T-helper 17 cell (primary cell): ENCODE measurements at places on chromosomes 3 and 15.

- no peak for DNase-seq
These were observed 24.2 kb upstream of the SLC4A7 start for GRCh38 chr3:27508424-27508823.

- DNase-seq: no peak
These were observed 35.3 kb upstream of the BBX start for GRCh38 chr3:107487490-107487889.

DNA sequence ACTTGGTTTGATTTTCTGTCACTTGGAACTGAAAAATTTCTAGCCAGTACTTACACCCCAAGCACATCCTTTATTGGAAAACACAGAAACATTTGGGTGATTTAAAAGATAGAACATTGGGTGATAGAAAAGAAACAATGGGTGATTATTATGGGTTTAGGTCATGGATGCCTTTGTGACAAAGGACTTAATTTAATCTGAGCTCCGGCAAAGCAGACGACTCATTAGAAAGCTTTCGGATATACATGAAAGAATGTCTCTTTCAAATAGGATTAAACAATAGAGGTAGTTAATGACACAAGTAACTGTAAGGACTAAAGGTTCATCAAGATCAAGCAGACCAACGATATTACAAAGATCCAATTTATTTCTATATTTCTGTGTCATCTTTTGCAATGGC, 37.3 kb upstream of the CNTN4 start:
- DNase-seq: no peak

- DNase-seq: no peak
These were observed 63.1 kb upstream of the TSEN2 start for GRCh38 chr3:12421132-12421531.

DNA sequence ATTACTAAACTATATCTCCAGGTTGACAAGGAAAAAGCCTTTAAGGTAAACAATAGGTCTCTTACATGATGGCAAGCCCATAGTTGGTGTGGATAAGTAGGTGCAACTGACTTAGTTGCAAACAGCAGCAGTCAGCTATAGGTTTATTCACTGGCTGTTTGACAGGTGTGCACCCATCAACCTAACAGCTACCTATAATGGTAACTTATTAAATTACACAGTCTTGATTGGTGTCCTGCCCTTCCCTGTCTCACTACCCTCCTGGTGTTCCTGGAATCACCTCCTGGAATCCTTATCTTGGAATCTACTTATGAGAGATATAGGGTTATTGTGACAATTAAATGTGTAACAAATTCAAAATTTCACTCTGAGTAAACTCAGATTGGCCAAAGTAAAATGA, 467.8 kb upstream of the UBE2E2 start:
- DNase-seq: no peak

DNA sequence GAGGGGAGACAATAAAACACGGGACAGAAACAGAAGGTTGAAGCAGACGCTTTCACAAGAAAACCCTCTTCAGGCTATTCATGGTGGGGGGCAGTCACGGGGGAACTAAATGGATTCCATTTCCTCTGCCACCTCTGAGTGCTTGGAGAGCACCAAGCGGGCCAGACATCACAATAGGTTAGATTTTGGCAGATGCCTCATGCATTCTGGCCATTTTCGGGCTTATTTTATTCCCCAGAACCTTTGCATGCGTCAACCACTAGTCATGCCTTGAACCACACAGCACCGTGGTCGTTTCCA, 82.2 kb downstream of the RORA start:
- DNase-seq: no peak

DNA sequence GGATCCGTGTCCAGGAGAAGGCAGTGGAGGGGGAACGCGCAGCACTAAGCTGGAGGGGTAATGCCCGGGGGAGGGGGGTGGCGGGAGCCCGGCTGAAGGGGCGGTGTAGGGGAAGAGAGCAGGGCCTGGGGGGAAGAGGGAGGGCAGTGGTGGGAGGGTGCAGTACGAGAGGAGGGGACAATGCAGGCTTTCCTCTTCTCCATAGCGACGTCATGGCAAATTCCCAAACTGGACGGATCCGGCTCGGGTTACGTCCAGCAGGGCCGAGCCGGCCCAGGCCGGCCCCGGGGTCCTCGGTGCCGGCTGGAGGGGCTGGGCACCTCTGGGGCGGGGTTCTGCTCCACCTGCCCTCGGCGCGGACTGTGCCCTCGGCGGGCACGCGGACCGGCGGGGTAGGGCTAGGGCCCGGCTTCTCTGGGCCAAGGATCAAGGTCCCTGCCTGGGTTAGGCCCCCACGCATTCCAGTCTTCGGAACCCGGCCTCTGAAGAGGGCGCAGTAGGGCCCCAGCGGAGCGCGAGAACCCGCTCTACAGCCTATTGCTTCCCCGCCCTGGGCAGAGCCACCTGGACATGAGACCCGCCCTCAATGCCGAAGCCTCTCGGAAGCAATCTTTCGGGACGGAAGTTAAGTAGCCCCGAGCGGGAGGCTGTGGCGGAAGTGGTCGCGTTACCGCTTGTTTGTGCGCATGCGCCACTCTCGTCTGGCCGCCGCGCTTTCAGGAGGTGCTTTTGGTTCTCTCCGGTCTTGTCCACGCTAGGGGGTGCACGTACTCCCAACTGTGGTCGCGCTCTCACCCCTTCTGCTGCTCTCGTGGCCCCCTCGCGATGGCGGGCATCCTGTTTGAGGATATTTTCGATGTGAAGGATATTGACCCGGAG, 1.4 kb downstream of the POLR2H start:
- peak; percentile 85 for DNase-seq

GRCh38 chr15:46636206-46636605, 1001.4 kb downstream of the SQOR start:
- no peak for DNase-seq

GRCh38 chr15:57320631-57321220, 55.6 kb upstream of the CGNL1 start:
- DNase-seq: no peak

- no peak for DNase-seq
These were observed 38.2 kb downstream of the FOXP1 start for GRCh38 chr3:71545330-71545729.

DNA sequence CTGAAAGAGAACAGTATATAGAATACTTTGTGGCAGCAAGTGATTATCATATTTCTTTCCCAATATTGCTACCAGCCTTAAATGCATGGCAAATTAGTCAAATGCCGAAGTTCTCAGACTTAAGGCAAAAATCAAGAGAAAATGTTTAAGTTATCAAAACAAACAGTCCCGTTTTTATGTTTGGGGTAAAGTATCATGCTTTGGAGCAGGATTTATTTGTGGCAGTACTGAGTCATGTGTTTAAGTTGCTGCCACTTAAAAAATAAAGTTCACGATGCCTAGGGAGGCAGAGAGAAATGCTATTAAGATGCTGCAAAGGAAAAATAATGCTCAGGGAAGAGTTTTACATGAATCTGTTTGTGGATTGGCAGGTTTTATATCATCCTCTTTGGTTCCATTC, 417.4 kb upstream of the MDFIC2 start:
- no peak for DNase-seq

GRCh38 chr3:8443829-8444791, 57.5 kb upstream of the LMCD1 start:
- DNase-seq: no peak

GRCh38 chr3:179958759-179959158, 78.0 kb downstream of the PEX5L start:
- DNase-seq: no peak

- DNase-seq: peak; percentile 46
These were observed 15.3 kb upstream of the IREB2 start for GRCh38 chr15:78422571-78423340.

DNA sequence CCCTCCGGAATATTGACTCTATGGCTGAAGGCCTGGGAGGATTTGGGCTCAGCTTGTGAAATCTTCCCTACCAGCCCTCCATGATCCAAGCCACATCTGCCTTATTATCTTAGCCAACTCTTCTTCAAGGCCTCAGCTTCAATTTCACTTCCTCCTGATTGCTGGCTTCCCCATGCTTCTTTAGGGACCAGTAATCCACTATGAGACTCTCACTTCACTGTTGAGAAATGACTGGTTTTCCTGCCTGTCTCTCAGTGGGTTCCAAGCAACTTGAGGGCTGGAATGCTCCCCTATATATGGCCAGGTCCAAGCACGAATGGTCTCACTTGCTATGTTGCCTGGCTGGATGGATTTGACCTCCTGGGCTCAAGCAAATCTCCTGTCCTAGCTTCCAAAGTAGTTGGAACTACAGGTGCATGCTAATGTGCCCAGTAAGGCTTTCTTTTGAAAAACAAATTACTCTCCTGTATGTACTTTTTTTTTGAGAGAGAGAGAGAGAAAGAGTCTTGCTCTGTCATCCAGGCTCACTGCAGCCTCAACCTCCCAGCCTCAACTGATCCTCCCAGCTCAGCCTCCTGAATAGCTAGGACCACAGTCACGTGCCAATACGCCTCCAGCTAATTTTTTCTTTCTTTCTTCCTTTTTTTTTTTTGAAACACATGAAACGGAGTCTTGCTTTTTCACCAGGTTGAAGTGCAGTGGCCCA, 7.9 kb upstream of the PIK3CB start:
- DNase-seq: no peak

DNA sequence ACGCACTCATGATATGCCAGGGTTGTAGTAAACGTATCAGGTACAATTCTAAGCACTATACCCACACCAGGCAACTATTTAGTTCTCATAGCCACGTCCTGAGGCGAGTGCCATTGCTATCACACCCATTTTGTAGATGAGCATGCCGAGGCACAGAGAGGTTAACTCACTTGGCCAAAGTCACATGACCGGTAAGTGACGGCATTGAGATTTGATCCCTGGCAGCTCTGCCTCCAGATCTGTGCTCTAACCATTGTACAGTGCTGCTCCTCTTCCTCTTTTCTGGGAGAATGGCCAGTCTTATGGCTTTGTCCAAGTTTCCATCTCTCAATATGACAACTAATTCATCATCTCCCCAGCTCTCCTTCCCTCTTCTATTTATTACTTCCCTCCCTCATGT, 18.9 kb upstream of the ATP2B2 start:
- no peak for DNase-seq

GRCh38 chr15:81955382-81956062, 90.3 kb downstream of the MEX3B start:
- no peak for DNase-seq

GRCh38 chr15:101371519-101371918, 76.5 kb upstream of the SNRPA1 start:
- DNase-seq: no peak

DNA sequence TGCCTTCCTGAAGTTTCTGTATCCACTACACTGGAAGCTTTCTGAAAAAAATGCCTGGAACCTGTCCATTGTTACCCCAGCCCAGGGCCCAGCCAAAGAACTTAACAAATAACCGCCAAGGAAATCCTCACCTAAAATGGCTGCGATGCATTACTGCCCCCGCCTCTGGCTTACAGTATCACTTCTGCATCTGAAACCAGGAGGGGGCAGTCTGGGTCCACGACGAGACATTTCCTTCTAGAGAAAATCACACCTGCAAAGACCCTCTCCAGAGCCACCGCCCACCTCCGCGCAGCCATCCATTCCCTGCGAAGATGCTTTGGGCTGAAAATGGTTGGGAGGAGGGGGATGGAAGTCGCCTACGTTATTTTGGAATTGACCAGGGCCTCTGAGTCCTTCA, 22.4 kb upstream of the CELF6 start:
- no peak for DNase-seq

DNA sequence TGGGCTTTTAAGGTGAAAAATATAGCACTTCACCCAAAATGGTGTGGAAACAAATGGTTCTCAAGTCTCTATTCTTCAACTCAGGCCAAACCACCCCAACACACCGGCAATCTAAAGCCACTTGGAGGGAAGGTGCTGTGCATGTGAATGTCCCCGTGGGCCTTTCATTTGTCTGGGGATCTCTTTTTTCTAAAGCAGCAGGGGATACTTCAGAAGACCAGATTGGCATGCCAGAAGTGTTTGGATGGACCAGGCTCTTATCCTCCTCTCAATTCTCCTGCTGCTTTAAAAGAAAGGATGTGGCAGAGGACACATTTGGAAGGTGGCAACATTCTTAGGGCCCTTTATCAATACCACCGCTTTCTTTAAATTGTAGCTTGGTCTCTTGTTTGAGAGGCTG, 193.1 kb downstream of the MEIS2 start:
- no peak for DNase-seq
